Activated CD8-positive, alpha-beta memory T cell treated with anti-CD3 and anti-CD28 coated beads for 1 hour (primary cell): ENCODE measurements at places on chromosomes 12 and 14.

GRCh38 chr12:105882404-105882803 is 256.4 kb downstream of the NUAK1 start:
- DNase-seq: no peak

DNA sequence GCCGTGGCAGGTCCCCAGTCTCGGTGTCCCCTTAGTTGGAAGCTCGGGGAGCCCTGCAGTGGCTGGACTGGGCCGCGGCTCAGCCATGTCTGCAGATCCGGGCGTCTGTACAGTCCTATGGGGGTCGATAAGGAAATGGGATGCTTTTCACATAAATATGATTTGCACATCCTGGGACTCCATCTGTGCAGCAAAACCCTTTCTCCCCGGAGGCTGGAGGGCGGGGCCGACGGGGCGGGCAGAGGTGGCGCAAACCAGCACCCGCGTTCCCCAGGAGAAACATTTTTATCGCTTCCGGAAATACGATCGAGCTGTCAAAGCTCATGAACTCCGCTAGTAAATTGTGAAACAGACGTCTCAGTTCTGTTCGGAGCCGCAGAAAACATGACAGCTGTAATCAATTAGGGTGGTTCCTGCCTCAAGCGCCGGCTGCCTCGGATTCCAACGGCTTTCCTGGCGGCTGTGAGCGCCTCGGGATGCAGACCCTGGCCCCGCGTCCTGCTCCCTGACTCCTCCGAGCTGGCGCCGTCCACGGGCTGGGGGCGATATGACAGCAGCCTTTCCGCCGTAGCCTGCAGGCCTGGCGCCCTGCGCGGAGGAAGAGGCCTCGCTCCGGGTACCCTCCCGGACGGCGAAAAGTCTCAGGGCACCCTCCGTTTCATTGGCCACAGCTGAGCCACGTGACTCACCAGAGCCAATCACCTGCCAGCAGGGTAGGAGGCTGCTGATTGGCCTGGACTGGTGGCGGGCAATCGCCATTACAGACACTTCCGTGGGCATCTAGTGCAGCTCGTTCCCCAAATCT is 23.0 kb downstream of the DIO3 start:
- DNase-seq: no peak

GRCh38 chr14:39102265-39102968 is 618 bp downstream of the SEC23A start:
- DNase-seq: no peak

- no peak for DNase-seq
Observed at GRCh38 chr14:89564286-89564957, 147.4 kb upstream of the FOXN3 start.

GRCh38 chr14:76336876-76337275 is 39.1 kb upstream of the ESRRB start:
- no peak for DNase-seq

DNA sequence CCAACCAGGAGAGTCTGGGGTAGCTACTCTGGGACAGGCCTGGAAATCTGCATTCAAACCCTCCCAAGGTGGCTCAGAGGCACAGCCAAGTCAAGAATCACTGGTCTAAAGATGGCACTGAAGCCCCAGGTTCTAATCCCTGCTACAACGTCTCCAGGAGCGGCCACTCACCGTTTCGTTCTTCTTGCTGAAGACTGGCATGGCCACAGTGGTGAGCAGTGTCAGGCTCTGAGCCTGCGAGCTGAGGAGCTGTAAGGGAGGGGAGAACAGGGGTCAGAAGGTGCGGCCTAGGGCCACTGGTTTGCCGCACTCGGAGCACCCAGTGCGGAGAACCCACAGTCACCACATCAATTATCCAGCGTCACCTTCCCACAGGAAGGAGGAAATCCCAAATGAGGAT is 38.8 kb downstream of the CACNA2D4 start:
- DNase-seq: no peak

- DNase-seq: no peak
Observed at GRCh38 chr14:64649383-64649998, 54.7 kb upstream of the PLEKHG3 start.

DNA sequence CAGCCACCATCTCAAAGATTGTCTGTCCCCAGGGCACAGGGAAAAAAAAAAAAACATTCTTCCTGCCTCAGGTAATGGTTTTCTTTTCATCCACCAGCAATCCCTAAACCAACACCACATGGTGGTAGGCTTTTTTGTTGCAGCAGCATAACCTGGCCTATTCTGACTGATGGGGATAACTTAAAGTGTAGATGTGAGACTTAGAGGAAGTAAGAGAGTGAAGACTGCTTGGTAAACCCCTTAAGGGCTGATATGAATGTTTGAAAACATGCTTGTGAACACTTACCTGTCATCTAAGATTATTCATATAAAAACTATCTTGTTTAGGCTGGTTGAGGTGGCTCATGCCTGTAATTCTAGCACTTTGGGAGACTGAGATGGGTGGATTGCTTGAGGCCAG is 130.2 kb upstream of the RAP1B start:
- DNase-seq: no peak

- DNase-seq: no peak
Observed at GRCh38 chr12:112506513-112507166, 87.9 kb downstream of the PTPN11 start.

GRCh38 chr12:119683816-119684215 is 15.9 kb downstream of the PRKAB1 start:
- no peak for DNase-seq

DNA sequence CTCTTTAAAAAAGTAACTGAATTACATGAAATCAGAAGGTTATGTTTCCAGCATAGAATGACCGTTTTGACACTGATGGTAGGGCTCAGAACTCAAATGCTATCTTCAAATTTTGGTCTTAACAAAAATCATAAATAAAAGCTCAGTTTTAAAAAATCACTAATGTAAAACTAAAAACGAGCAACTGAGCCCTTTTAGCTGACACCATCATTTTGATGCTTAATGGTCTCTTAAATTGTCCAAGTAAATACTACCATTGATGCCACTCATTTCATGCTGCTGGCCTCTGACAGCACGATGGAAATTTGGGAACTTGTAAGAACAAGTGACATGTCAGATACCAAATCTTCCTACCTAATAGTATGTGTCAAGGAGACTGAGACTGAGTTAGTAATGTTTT is 205.0 kb downstream of the AKAP6 start:
- no peak for DNase-seq

GRCh38 chr12:122874081-122874480 is 21.8 kb downstream of the VPS37B start:
- no peak for DNase-seq

DNA sequence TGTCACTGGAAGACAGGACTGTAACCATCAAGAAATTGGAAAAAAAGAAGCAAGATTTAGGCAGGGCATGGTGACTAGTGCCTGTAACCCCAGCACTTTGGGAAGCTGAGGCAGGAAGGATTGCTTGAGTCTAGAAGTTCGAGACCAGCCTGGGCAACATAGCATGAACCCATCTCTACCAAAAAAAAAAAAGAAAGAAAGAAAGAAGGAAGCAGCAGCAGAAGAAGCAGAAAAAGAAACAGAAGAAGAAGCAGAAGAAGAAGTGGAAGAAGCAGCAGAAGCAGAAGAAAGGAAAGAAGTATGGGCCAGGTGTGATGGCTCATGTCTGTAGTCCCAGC is 30.5 kb upstream of the LGALS3 start:
- no peak for DNase-seq

GRCh38 chr14:52895000-52895399 is 55.9 kb downstream of the FERMT2 start:
- no peak for DNase-seq

DNA sequence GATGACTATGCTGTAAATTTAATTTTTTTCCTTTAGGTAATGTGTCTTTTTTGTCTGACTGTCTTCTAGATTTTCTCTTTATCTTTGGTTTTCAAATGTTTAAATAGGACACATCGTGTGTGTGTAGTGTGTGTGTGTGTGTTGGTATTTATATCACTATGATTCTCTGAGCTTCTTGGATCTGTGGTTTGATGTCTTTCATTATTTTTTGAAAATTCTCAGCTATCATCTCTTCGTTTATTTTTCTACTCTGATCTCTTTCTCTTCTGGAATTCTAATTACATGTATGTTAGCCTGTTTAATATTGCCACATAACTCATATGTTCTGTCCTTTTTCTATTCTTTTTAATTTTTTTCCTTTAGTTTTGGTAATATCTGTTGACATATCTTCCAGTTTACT is 73.5 kb upstream of the OR10AD1 start:
- DNase-seq: no peak

GRCh38 chr14:52961060-52961639 is 10.3 kb upstream of the FERMT2 start:
- peak; percentile 23 for DNase-seq

GRCh38 chr12:115542656-115543055 is 734.8 kb downstream of the MED13L start:
- no peak for DNase-seq

DNA sequence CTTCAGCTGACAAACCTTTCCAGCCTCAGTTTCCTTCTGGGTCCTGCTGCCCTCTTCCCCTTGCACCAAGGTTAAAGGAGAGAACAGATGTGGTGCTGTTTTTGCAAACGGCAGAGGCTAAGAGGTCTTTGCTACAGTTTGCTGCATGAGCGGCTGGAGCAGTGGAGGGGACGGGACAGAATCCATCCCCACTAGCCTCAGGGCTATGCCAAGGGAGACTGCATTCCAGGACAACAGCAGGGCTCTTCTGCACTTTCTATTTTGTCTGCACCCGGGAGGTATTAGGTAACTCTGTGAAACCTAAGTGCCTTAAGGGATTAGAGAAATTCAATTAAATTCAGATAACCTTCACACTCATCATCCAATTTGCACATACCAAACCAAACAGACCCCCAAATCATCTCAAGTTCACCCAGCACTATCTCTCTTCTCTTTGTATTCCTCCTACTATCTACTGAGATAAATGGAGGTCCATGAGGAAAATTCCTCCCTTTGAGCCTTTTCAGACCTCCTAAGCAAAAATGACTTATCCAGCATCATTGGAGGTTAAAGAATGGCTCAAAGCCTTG is 103.8 kb upstream of the VRK1 start:
- no peak for DNase-seq

DNA sequence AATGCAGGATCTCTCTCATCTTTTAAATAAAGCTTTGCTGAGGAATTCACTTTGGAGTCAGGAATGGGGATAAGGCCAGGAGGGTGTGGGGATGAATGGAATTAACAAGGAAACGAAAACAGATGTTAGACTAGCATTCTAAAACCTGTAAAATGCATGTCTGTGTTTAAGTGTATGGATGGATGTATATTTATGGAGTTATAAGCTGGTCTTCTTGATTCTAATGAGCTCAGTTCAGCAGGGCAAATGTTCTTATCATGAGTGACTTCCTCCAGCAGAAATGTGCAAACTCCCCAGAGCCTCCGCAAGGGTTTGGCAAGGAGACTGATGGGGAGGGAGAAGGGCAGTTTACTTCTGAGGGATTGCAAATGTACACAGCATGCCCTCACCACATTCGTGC is 149.1 kb downstream of the NTF3 start:
- no peak for DNase-seq

DNA sequence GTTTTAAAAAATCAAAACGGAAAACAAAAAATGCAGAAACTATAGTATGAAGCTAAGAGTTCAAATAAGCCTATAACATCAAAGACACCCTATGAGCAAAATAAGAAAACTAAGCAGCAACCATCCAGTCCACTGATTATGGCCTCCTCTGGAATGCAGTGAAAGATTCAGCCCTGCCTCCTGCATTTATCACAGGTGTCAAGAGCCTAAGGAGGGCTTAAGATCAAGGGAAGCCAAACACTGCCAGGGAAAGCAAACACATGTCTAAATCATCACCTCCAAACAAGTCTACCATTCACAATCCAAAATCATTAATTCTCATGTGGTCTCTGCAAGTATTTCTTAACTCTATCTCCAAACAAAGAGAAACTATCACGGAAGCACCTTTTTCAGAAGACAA is 28.4 kb downstream of the SARNP start:
- DNase-seq: no peak
